ENCODE measurements at places on chromosomes 11 and 22. TPM values are rescaled to one million over a fixed set of nuclear protein-coding genes. Genes with fewer than 3 reads are reported as not detected.

FANCF gene
- total RNA-seq, result 18.7 TPM

FZD4 gene
- total RNA-seq, result 0.02 TPM

IFITM10 gene
- 0.68 TPM for total RNA-seq

ELMOD1 gene
- not detected for total RNA-seq

OR6A2 gene
- 0.23 TPM for total RNA-seq

SCO2 gene
- 7.9 TPM for total RNA-seq

KRTAP5-7 gene
- total RNA-seq, result 0.25 TPM

ZFTA gene
- total RNA-seq, result 2.2 TPM

APOBEC3F gene
- total RNA-seq, result 28.3 TPM

VPREB1 gene
- not detected for total RNA-seq

CEP57 gene
- 83.1 TPM for total RNA-seq
